Jurkat, Clone E6-1 (cell line): ENCODE measurements at places on chromosomes 11 and 22.

- DNase-seq: no peak
Observed at GRCh38 chr22:27686534-27686933, 115.0 kb downstream of the MN1 start.

DNA sequence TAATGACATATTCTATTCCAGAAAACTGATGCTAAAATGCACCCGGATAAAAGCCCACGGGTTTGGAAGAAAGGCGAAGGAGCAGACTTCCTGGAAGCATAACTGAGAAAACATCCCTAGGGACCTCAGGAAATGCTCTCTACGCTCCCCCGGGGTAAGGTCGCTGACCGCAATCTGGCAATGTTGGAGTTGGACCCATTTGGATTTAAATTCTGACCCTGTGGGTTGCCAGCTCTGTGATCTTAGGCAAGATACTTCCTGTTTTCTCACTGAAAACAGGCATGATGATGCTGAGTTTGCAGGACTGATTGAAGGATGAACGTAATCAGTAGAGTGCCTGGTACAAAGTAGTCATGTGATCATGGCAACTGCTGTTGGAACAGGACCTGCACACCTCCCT is 1054.0 kb downstream of the NTM start:
- no peak for DNase-seq

GRCh38 chr11:45818961-45819605 is 14.1 kb downstream of the SLC35C1 start:
- no peak for DNase-seq

DNA sequence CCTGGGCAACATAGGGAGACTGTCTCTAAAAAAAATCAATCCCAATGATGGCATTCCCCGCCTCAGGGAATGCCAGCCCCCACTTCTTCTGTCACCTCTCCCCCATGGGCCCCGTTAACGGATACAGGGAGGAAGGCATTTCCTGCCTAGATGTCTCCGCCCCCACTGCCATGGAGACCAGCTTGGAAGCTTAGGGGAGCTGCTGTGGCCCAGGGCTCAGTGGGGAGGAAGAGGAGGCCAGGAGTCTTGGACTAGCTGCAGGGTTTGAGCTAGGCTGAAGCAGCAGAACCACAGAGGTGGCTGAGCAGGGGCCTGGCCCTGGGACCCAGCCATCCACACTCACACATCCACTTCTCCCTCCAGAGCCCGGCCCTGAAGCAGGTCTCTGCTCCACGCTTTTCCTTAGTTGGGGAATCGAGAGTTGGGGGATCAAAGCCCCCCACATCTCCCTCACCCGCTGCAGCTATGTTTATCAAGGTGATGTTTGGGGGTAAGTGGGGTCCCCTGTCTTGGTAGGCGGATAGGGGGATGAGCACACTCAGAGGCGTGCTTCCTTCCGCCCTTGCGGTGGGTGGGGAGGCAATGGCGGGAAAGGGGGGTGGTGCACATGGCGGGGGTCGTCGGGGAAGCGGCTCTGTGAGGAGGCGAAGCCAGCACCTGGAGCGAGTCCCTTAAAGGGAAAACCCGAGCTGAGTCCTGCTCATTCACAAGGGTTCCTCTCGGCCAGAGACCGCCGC is at the start of gene C22orf15:
C22orf15 (plus strand) TSS at position 149 of the 737 bp plus-strand sequence; CDS start at position 466, 317 bp downstream.
- DNase-seq: no peak

DNA sequence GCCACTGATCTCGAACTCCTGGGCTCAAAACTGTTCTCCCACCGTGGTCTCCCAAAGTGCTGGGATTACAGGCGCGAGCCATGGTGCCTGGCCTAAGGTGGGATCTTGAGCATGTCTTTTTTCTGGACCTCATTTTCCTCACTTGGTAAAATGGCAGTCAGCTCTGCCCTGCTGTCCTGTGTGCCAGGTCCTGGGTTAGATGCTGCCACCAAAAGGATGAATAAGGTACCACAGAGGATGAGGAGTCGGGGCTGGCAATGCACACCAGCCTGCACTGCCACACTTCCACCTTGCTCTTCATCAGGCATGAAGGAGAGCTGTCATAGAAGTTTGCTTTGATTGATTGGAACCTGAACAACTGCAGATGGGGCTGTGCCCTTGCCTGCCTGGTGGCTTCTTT is 32.3 kb downstream of the ACO2 start:
- peak; percentile 21 for DNase-seq

- DNase-seq: no peak
Observed at GRCh38 chr11:100545970-100546369, 141.1 kb upstream of the ARHGAP42 start.

DNA sequence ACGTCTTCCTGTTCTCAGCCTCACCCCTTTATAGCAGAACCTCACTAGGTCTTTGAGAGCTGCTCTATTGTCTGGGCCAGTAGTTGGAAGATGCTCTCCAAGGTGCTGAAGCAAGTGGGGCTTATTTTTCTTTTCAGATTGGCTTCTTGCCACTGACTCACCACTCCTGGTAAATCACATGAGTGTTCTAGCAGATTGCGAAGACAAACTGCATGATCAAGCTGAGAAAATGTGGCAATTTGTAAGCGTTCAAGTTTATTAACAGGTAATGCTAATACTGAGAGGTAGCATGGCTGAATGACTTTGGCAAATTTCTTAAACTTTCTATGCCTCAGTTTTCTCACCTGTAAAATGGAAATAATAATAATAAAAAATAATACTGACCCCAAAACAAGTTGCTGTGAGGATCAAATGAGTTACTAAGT is 59.2 kb downstream of the CACNG2 start:
- peak; percentile 61 for DNase-seq

- DNase-seq: no peak
Observed at GRCh38 chr11:133951327-133952198, 5.2 kb downstream of the IGSF9B start.

- no peak for DNase-seq
Observed at GRCh38 chr11:74691755-74692154, 39.5 kb downstream of the CHRDL2 start.

- DNase-seq: no peak
Observed at GRCh38 chr11:115300660-115301428, 203.4 kb downstream of the CADM1 start.

DNA sequence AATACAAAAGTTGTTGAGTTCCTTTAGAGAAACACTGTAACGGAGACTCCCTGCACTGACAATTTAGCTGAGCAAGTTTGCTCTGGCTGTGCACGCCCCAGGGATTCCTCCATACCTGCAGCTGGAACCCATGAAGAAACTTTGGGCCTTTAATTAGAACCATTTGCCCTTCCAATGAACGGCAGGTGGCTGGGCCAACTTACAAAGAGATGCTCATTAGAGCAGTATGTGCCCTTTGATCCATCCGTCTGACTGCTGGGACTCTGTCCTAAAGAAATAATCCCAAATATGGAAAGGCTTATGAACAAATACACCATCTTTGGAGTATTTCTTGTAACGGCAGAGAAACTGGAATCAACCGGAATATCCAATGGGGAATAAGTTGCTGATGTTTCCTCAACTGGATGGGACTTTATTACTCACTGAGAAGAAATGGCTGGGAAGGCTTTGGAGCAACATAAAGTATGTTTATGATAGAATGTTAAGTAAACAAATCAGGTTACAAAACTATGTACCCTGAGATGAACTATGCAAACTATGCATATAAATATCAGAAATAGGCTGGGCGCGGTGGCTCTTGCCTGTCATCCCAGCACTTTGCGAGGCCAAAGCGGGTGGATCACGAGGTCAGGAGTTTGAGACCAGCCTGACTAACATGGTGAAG is 24.4 kb upstream of the FBLN1 start:
- no peak for DNase-seq

DNA sequence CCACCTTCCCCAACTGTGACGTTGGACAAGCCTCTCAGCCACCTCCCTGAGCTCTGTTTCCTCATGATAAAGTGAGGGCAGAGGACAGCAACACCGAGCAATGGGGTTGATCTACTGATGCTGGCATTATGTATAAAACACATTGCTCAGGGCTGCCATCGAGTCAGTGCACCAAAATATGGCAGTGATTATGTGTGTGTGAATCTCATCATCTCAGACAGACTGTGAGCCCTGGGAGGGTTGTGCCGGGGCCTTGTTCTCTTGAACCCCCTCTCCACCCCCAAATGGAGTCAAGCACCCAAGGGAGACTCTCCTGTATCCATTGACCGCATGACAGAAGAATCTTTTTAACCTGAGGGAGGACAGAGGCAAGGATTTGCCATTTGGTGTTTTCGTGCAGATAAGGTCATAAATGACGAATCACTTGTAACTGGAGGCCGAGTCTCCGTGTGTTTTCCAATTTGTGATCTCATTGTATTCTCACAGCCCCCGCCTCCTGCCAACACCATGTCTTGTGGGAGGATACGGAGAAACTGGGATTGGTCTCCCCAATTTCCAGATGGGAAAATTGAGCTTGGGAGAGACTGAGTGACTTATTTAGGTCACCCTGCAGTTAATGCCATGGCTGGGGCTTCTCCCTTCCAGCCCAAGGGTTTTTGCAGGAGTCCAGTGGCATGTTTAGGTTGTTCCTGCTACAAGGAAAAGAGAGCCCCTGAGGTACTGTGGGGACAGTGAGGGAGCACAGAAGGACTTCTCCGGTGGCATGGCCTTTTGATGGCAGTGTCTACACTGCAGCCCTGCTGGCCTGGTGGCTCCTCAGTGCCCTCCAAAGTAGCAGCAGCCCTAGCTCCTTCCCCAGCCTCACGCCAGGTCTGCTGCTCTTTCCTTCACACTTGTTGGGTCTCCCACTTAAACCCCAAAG is 52.4 kb downstream of the CHRDL2 start:
- no peak for DNase-seq

DNA sequence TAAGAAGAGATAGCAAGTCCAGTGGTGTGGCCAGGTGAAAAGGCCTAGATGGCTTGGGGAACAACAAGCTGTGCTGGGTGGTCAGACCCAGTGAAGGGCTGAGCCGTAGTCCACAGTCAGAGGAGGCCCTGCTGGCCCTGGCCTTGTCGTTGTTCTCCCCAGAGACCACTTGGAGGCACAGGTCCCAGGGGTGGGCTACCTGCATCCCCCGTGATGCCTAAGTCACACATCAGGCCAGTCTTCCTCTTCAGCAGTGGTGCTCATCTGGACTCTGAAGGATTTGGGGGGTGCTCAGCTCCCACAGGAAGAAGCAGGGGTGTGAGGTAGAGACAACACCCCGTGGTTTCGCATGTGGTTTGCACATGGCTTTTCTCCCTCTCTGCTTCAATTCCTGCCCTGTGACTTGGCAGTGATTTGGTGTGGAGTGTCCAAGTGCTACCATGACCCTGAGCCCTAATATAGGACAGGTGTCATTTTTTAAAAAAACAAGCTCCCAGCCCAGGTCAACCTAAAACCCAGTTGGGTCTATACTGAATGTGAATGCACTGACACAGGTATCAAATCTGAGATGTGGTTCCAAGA is 51.0 kb downstream of the ALX4 start:
- DNase-seq: no peak

- DNase-seq: no peak
Observed at GRCh38 chr22:50302041-50302541, 5.4 kb downstream of the PLXNB2 start.

DNA sequence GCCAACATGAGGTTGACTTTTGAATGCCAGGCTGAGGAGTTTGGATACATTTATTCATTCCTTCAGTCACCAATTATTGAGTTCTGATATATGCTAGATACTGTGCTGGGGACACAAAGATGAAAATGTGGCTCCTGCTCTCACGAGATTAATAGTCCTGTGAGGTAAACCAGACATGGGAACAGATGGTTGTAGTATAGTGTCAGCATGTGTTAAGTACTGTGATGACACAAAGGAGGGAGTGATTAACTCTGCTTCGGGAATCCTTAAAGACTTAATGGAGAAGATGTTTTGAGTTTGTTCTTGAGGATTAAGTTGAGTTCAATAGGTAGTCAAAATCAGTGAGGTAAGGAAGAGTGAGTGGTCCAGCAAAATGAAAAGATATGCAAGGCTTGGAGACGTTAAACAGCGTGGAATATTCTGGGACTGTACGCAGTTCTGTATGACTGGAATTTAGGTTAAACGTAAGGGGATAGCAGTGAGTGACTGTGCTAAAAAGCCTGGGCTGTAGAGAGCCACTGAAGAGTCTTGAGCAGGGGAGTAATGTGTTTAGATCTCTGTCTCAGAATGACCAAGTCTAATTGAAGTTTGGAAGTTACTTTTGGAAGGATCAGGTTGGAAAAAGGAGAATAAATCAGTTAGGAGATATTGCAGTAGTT is 11.8 kb downstream of the RNF121 start:
- no peak for DNase-seq
